ENCODE measurements at places on chromosomes 5 and 9. TPM values are rescaled to one million over a fixed set of nuclear protein-coding genes. Genes with fewer than 3 reads are reported as not detected.

DNA sequence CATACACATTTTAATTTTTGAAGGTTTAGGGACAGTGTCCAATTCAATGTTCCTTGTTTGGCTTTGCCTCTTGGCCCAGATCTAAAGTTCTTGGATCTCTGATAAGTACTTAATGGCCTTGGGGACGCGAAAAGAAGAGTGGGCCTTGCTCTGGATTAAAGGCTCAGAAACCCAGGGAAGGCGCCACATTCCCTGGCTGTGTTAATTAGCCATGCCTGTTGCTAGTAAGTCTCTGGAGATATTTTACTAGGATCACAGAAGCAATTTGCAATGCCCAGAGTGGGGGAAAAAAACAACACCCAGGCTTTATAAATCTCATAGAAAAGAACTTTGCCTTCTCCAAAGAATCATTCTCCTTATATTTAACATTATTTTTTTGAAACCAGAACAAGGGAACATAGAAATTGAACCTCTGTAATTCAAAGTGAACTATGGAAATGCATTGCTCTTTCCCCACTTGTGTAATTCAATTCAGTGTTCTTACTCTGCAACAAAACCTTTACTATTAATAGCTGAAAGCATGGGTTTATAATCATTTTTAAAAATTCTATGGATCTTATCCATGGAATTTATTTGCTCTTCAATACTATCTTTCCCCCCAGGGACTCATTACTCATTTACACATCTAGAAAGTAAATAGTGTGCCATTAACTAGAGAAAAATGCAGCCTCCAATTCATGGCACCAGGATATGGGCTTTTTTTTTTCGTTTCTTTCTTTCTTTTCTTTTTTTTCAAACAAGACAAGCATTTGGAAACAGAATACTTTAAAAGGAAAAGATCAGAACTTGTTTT, 172.2 kb upstream of the ANKRD55 start:
- DNase-seq: no peak

GRCh38 chr9:21558615-21559401, 76.7 kb upstream of the IFNE start:
- no peak for DNase-seq

- DNase-seq: peak; percentile 22
Observed at GRCh38 chr9:106637486-106637885, 225.5 kb upstream of the ZNF462 start.

WDR5 gene
- 39.1 TPM for polyA plus RNA-seq

RASA1 gene
- 54.6 TPM for polyA plus RNA-seq
